ENCODE measurements at places on chromosomes 3 and 15.

DNA sequence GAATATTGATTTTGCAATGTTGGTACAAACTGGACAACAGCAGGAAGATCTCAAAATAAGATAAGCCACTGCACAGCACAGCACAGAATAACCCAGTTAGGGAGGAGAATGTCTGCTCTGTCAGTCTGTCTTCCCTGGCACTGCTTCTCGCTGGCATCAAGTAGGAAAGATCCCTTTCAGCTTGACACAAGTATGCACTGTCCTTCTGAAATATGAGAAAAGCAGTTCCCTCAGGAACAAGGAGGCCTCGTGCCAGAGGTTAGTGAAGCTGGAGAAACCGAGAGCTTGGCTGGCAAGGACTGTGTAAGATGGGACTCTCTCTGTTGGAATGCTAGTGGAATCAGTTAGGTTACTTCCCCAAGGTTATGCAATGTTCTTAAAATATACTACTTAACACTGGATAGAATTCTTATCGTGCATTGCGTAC is 59.1 kb downstream of the FMN1 start:
- DNase-seq: no peak

DNA sequence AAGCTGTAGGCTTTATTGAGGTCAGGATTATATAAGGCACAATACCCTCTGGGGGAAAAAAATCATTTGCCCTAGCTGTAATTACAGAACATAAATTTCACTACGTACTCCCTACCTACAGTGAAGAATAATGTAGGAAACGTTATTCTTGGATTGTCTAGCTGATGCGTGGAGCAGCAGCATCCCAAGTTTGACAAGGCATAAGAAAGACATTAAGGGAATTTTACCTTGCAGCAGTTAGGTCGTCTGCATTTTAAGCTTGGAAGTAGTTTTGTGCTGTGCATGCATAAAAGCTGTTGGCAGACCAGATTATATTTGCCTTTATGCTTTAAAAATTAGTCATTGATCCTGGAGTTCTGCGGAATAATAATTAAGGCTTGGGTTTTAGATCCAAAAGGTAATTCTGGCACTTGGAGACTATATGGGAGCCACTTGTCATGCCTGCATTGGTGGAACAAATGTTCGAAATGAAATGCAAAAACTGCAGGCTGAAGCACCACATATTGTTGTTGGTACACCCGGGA is 2.2 kb downstream of the EIF4A2 start:
- DNase-seq: no peak

GRCh38 chr15:63244976-63245645 is 32.3 kb upstream of the APH1B start:
- DNase-seq: no peak

GRCh38 chr3:39088889-39089288 is 18.5 kb downstream of the GORASP1 start:
- DNase-seq: peak; percentile 79

- no peak for DNase-seq
These were observed 4.3 kb downstream of the GLB1 start for GRCh38 chr3:33092496-33093254.

Data from SJCRH30 (cell line).